ENCODE measurements at places on chromosomes 16 and 17.

- H3K36me3 ChIP-seq, result no peaks in the 10 kb centered on the region
- no peaks in the 10 kb centered on the region for H3K4me1 ChIP-seq
- H3K27me3 ChIP-seq, result no peaks in the 10 kb centered on the region
- no peak for DNase-seq
- no peak overlapping the region for H3K27ac ChIP-seq
These were observed 1542.6 kb upstream of the CDH8 start for GRCh38 chr16:63578791-63579190.

GRCh38 chr17:62126292-62126691, 61.2 kb upstream of the MED13 start:
- peaks cover 20% of the 10 kb centered on the region for H3K27me3 ChIP-seq
- H3K36me3 ChIP-seq, result no peaks in the 10 kb centered on the region
- H3K4me3 ChIP-seq, result no peak overlapping the region
- H3K27ac ChIP-seq, result no peak overlapping the region

DNA sequence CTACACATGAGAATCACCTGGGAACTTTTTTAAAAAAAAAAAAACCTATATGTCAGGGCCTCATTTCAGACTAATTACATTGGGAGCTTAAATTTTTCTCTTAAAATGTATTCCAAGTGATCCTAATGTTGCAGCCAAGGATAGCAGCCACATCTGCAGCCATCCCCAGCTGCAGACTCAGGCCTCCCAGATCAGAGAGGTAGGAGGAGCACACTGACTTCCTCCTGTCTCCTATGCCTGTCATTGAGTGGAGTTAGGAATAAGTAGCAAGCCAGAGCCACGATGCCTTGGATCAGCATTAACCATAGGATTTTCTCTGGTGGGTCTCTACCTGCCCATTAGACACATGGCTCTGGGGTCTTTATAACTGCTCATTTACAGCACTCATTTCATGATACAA, 463.5 kb downstream of the HS3ST4 start:
- peaks cover 5% of the 10 kb centered on the region for H3K27me3 ChIP-seq
- no peak overlapping the region for H3K4me3 ChIP-seq
- no peak for DNase-seq
- no peak overlapping the region for H3K27ac ChIP-seq

DNA sequence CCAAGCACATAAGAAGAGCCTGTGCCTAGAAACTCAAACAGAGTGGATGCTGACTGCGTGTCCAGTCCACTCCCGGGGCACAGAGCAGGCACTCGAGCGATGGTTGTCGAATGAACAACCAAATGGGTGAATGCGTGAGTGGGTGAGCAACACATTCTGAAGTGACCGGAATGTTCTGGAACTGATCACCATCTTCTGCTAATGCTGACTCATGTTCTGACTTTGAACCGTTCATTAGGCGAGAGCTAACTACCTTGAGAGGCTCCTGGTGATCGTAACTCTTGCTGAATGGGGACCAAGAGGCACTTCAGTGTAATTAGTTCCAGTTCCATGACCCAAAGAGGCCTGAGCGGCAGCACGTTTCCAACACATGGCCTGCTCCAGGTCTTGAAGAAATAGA, 37.9 kb downstream of the IRF8 start:
- H3K36me3 ChIP-seq, result peaks cover 29% of the 10 kb centered on the region
- DNase-seq, result peak; percentile 52
- H3K27ac ChIP-seq, result peak overlapping the region; percentile 95

DNA sequence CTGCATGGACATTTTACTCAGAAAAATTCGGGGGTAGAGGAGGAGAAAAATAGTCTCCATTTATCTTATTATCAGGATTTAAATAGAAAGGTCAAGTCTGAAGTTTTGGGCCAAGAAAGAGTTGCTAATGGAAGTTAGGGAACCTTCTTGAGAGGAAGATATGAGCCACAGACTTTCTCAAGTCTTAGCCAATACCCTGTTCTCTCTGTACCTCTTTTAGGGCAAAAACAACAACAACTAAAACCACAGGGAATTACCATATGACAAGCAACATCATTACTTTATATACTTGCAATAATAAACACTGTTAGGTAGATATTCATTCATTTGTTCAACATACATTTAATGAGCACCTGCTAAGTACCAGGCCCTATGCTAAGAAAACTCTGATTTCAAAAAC, 282.2 kb upstream of the CDH5 start:
- H3K4me3 ChIP-seq, result no peak overlapping the region
- no peaks in the 10 kb centered on the region for H3K36me3 ChIP-seq
- no peaks in the 10 kb centered on the region for H3K27me3 ChIP-seq
- DNase-seq, result no peak
- no peaks in the 10 kb centered on the region for H3K4me1 ChIP-seq

GRCh38 chr17:14361945-14362508, 61.1 kb downstream of the HS3ST3B1 start:
- DNase-seq, result no peak
- H3K27ac ChIP-seq, result no peak overlapping the region
- H3K36me3 ChIP-seq, result no peaks in the 10 kb centered on the region
- H3K4me3 ChIP-seq, result no peak overlapping the region
- H3K4me1 ChIP-seq, result peaks cover 21% of the 10 kb centered on the region
- no peaks in the 10 kb centered on the region for H3K27me3 ChIP-seq

GRCh38 chr16:6207124-6207523, 1109.5 kb upstream of the EEF2KMT start:
- H3K27me3 ChIP-seq, result peaks cover 2% of the 10 kb centered on the region
- H3K4me3 ChIP-seq, result no peak overlapping the region
- DNase-seq, result no peak
- no peaks in the 10 kb centered on the region for H3K36me3 ChIP-seq
- H3K4me1 ChIP-seq, result no peaks in the 10 kb centered on the region

GRCh38 chr16:80263848-80264694, 276.7 kb upstream of the DYNLRB2 start:
- H3K4me3 ChIP-seq, result no peak overlapping the region
- no peak for DNase-seq
- H3K4me1 ChIP-seq, result peaks cover 2% of the 10 kb centered on the region
- peaks cover 8% of the 10 kb centered on the region for H3K27me3 ChIP-seq
- no peaks in the 10 kb centered on the region for H3K36me3 ChIP-seq

- H3K27me3 ChIP-seq, result no peaks in the 10 kb centered on the region
- no peaks in the 10 kb centered on the region for H3K4me1 ChIP-seq
- H3K27ac ChIP-seq, result no peak overlapping the region
- no peak for DNase-seq
- peaks cover 15% of the 10 kb centered on the region for H3K36me3 ChIP-seq
These were observed 10.8 kb downstream of the FASN start for GRCh38 chr17:82086941-82087906.

DNA sequence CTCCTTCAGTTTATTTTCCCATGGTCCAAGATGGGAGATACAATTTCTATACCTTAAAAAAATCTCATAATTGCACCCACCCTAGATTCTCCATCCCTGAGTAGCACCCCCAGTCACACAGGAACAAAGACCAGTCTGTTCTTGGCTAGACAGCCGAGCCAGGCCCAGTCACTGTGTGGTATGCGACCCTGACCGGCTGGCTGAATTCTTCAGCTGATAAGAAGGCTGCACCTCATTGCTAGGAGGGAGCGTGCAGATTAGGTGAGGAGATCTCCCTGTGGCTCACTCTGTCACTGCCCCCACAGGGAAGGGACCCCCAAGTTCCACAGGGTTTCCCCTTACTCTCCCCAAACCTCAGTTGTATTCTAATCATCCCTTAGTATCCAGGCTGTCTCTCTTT, 138.7 kb downstream of the SALL1 start:
- no peak overlapping the region for H3K4me3 ChIP-seq
- DNase-seq, result no peak
- H3K4me1 ChIP-seq, result no peaks in the 10 kb centered on the region
- no peaks in the 10 kb centered on the region for H3K36me3 ChIP-seq
- peaks cover 4% of the 10 kb centered on the region for H3K27me3 ChIP-seq

GRCh38 chr16:5010576-5011329, 23.0 kb downstream of the NAGPA start:
- H3K36me3 ChIP-seq, result no peaks in the 10 kb centered on the region
- H3K27ac ChIP-seq, result no peak overlapping the region
- H3K4me1 ChIP-seq, result no peaks in the 10 kb centered on the region
- H3K27me3 ChIP-seq, result peaks cover 7% of the 10 kb centered on the region

- DNase-seq, result no peak
- no peaks in the 10 kb centered on the region for H3K27me3 ChIP-seq
- no peak overlapping the region for H3K27ac ChIP-seq
These were observed 73.0 kb downstream of the KLHDC4 start for GRCh38 chr16:87692756-87693155.

- H3K4me3 ChIP-seq, result no peak overlapping the region
- peaks cover 26% of the 10 kb centered on the region for H3K36me3 ChIP-seq
- DNase-seq, result no peak
- H3K27me3 ChIP-seq, result no peaks in the 10 kb centered on the region
These were observed 8.3 kb upstream of the GALK1 start for GRCh38 chr17:75773121-75773807.

GRCh38 chr16:17258848-17259713, 211.7 kb downstream of the XYLT1 start:
- peak overlapping the region; percentile 60 for H3K27ac ChIP-seq
- H3K36me3 ChIP-seq, result peaks cover 2% of the 10 kb centered on the region
- no peak for DNase-seq
- peaks cover 28% of the 10 kb centered on the region for H3K4me1 ChIP-seq
- H3K4me3 ChIP-seq, result no peak overlapping the region

DNA sequence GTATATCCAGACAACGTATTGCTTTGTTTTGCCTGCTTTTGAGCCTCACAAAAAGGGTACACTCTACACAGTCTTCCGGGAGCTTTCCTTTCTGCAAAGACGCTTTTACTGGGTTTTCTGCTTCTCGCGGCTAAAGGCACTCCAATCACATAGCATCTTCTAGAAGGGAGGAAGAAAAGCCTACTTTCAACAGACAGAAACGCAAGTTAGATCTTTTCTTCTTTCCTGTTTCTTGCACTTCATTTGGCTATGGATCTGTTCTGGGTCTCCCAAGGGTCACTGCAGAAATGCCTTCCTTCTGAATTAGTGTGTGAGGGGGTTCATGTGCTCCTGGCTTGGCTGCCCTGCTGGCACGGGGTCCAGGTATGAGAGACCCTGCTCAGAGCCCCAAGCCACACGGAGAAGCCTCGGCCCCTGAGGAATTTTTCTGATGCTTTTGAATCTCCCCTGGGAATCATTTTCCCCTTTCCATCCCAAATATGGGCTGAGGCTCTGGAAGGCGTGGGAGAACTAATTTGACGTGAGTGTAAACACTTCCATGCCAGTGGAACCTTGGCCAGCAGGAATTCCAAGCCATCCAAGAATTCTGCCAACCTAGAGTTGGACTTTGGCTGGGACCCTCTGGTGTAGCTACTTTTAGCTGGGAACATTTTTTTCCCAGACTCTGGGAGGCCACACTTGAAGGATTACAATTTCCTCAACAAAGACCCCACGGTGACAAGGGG, 49.6 kb upstream of the NKD1 start:
- H3K27ac ChIP-seq, result no peak overlapping the region
- H3K36me3 ChIP-seq, result no peaks in the 10 kb centered on the region
- H3K27me3 ChIP-seq, result no peaks in the 10 kb centered on the region
- DNase-seq, result no peak

DNA sequence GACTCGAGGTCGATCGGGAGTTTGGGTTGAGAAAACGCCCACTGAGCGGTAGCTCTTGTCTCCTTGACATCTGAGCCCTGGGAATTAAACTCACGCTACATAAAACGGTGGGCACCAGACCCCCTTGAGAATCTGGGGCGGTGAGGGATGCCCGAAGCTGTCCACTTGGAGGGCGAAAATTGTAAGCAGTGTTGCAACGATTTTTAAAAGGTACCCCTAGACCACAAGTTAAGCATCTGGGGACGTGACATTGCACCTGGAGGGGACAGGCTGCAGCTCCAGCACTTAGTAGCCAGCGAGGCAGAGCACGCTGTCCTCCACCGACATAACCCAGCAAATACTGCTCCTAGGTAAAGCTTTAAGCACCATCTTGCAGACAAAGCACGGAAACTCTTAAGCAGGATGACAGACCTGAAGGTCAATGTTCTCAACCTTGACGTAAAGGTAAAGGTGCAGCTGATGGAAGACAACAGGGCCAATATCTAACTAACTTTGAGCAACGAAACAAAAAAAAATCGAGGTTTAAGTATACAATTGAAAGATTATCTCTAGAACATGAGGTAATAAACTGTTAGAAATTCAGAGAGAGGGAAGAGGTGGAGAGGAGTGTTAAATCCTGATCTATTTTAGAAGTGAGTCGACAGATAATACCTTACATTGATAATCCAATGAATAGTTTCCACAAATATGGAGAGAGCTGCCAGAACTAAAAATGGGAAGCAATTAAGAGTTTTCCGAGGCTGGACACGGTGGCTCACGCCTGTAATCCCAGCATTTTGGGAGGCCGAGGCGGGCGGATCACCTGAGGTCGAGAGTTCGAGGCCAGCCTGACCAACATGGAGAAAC, 921 bp upstream of the CDR2 start:
- H3K36me3 ChIP-seq, result peaks cover 17% of the 10 kb centered on the region
- no peaks in the 10 kb centered on the region for H3K27me3 ChIP-seq
- H3K27ac ChIP-seq, result peak overlapping the region; percentile 59
- DNase-seq, result no peak
- peak overlapping the region; percentile 98 for H3K4me3 ChIP-seq

- H3K27me3 ChIP-seq, result no peaks in the 10 kb centered on the region
- H3K4me3 ChIP-seq, result no peak overlapping the region
These were observed 166.3 kb downstream of the SLC39A11 start for GRCh38 chr17:72926171-72926570.

DNA sequence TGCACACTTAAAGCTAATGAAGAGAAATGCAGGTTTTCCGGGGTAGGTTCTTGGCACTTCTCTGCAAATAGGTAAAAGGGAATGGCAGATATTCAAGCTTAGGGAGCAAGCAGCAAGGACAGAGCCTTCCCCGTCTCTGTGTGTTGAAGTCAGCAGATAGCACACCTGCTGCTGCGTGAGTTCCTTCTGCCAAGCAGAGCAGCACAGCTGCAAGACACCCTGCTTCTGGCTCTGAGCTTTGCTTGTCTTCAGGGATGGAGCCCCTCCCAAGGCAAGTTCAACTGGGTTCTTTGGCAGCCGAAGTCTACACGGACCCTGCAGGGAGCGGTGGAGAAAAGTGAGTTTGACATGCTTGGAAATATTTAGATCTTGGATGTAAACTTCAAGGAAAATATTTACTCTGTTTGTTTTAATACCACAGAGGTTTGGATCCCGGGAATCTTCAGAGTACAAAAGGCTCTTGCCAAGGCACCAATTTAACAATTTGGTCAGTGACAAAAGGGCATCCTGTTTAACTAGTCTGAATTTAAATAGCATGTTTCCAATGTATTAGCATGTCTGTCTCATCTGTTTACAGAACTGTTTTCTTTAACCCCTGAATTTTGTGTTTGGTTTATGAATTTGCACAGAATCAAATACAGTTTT, 113.4 kb upstream of the KCNJ16 start:
- no peaks in the 10 kb centered on the region for H3K36me3 ChIP-seq
- H3K27ac ChIP-seq, result no peak overlapping the region
- no peak for DNase-seq
- no peaks in the 10 kb centered on the region for H3K4me1 ChIP-seq

DNA sequence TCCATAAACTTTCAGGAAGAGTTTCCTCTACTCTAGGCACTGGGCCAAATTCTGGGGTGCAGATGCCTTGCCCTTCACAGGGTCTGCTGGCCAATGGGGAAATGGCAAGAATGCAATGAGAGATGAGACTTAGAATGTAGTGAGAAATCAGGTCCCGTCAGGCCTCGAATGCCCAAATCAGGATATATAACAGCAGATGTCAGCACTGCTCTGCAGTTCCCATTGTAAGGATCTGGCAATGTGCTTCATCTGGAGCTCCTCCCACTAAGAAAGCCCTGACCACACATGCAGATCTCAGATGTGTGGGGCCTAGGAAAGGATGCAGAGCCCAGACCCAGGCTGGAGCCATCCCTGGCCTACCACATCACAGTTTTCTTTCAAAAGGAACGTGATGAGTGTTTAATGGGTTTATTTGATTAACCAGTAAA, 13.9 kb upstream of the LPCAT2 start:
- no peak overlapping the region for H3K4me3 ChIP-seq
- peaks cover 6% of the 10 kb centered on the region for H3K27me3 ChIP-seq
- H3K36me3 ChIP-seq, result no peaks in the 10 kb centered on the region
- no peak overlapping the region for H3K27ac ChIP-seq
- H3K4me1 ChIP-seq, result peaks cover 10% of the 10 kb centered on the region

All from activated naive CD8-positive, alpha-beta T cell treated with anti-CD3 and anti-CD28 coated beads, Interleukin-2, amount 50 U/mL, for 24 hours (primary cell).